ENCODE measurements at places on chromosomes 7 and 10.

DNA sequence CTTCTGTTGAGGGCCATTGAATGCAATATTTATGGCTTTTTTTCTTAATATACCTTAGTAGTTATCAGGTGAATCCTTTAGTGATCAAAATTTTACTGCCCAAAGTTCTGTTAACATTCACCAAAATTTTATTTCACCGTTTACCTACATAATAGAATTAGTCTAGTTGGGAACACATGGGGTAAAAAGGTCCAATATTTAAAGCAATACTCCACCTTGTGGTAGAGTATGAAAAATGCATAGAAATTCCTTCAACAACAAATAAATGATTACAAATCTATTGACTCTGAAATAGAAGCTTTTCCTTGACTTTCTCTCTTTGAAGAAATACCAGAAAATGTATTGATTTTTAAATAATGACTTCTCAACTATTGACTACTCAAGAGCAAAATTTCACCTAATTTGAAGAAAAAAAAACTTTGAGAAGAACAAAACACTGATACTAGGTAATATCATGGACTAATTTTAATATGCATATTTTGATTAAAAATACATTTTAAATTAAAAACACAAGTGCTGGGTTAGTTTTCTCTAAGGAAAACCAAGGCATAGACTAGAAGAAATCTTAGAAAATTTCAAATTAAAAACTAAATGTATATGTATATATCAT is 43.3 kb downstream of the POLR1F start:
- H3K4me1 ChIP-seq = no peaks in the 10 kb centered on the region
- H3K4me3 ChIP-seq = no peak overlapping the region
- H3K27me3 ChIP-seq = no peaks in the 10 kb centered on the region
- no peaks in the 10 kb centered on the region for H3K36me3 ChIP-seq

DNA sequence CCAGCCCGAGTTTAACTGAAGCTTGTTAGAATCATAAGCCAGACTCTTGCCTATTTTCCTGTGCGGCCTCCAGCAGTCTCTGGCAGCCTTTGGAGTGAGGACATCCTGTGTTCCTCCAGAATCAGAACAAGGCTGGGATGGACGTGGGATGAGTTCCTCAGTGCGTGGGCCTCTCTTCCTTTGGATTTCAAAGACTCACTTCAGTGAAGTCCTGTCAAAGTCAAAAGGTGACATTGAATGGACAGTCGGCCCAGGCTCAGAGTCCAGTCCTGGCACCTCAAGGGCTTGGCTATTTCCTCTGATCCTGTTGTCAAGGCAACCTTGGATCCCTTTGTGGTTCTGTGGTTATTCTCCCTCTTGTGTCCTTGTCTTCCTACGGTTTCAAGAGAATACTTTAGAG is 21.4 kb upstream of the SMC3 start:
- H3K36me3 ChIP-seq = no peaks in the 10 kb centered on the region
- DNase-seq = no peak
- H3K27ac ChIP-seq = no peak overlapping the region
- no peak overlapping the region for H3K4me3 ChIP-seq
- H3K27me3 ChIP-seq = no peaks in the 10 kb centered on the region
- no peaks in the 10 kb centered on the region for H3K4me1 ChIP-seq

DNA sequence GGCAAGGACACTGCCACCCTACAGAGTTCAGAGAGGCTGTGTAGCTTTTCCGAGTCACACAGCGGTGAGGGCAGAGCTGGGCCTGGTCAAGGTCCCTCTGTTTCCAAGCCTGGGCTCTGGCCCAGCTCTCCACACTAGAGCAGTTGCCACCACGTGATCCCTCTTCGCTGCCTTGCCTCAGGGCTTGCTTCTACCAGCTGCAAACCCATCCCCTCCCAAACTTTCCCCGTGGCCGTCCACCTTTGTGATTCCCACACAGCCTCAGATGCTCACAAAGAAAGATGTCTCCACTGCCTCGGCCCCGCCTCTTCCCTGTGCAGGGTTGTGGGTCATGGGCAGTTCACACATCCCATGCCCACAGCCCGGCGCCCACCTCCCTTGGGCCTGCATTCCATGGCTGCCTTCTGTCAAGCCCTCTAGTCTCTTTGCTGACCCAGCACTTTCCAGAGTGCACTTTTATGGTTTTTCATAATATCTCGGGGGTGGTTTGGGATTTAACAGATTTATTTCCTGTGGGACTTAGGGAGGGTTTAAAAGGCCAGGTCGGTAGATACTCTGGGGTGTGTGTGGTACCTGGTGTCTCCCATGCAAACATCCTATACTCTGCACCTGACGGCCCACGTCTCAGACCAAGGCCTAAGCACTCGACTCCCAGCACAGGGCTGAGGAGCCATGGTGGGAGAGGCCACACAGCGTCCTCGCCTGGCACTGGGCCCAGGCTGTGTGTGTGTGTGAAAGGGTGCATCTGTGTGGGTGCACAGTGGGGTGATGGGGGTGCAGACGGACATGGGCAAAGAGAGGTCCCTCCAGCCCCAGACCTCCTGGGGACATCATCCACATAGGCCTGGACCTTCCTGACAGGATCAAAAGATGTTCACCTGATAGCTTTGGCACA is 59.6 kb downstream of the PKD1L1 start:
- H3K27ac ChIP-seq = peak overlapping the region; percentile 26
- no peaks in the 10 kb centered on the region for H3K27me3 ChIP-seq

- no peak overlapping the region for H3K27ac ChIP-seq
- H3K36me3 ChIP-seq = no peaks in the 10 kb centered on the region
- H3K4me3 ChIP-seq = no peak overlapping the region
- DNase-seq = no peak
- H3K27me3 ChIP-seq = no peaks in the 10 kb centered on the region
- no peaks in the 10 kb centered on the region for H3K4me1 ChIP-seq
Observed at GRCh38 chr10:85362401-85362800, 1004.2 kb downstream of the GRID1 start.

GRCh38 chr10:114995468-114996247 is 57.7 kb downstream of the TRUB1 start:
- no peak overlapping the region for H3K4me3 ChIP-seq
- H3K4me1 ChIP-seq = no peaks in the 10 kb centered on the region
- H3K27ac ChIP-seq = no peak overlapping the region
- DNase-seq = no peak
- no peaks in the 10 kb centered on the region for H3K27me3 ChIP-seq

GRCh38 chr7:99379043-99379577 is 4.6 kb downstream of the ARPC1B start:
- H3K36me3 ChIP-seq = no peaks in the 10 kb centered on the region
- H3K27ac ChIP-seq = peak overlapping the region; percentile 87
- peak overlapping the region; percentile 7 for H3K4me3 ChIP-seq
- H3K4me1 ChIP-seq = peaks cover 32% of the 10 kb centered on the region

- no peak overlapping the region for H3K27ac ChIP-seq
- H3K36me3 ChIP-seq = no peaks in the 10 kb centered on the region
- DNase-seq = no peak
- peaks cover 9% of the 10 kb centered on the region for H3K4me1 ChIP-seq
- H3K4me3 ChIP-seq = no peak overlapping the region
- no peaks in the 10 kb centered on the region for H3K27me3 ChIP-seq
Observed at GRCh38 chr10:104299031-104299904, 30.3 kb downstream of the GSTO2 start.

DNA sequence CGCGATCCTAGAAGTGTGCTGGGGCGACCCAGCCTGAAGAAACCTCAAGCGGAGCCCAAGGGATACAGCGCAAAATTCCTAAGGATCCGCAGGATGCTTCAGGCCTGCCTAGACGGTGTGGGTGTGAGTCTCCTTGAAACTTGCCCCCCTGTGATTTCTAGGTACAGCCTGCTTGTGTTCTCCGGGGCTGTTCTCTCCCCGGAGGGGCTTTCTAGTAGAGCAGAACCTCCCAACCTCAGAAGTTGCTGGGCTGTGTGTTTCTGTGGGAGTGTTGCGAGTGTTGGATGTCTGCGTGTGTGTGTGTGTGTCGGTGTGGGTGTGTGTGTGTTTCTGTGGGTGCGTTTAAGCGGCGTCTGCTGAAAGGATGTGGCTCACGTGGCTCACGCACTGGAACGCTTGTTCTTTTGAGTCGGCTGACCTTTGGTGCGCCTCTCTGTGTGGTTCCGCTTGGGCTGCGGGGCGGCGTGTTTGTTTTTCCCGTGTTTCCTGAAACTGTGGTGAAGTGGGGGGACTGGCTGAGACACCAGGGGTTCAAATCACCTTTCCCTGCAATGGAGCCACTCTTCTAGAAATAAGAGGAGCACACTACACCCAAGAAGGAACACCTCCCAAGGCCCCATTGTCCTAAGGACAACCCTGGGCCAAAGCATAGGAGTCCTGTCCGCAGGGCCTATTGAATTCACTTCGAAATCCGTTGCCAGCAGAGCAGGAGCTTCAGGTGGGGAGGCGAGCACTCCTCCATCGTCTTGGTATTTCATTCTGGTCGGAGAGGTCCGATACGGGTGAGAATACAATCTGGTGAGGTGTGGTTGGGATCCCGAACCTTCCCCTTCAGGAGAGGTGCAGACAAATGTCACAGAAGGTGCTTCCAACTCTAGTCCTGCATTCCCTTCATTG is 25.1 kb upstream of the ZNF273 start:
- H3K27me3 ChIP-seq = no peaks in the 10 kb centered on the region
- H3K4me3 ChIP-seq = no peak overlapping the region
- no peak for DNase-seq
- H3K4me1 ChIP-seq = no peaks in the 10 kb centered on the region

GRCh38 chr10:28551086-28551485 is 18.2 kb downstream of the WAC start:
- no peaks in the 10 kb centered on the region for H3K36me3 ChIP-seq
- peaks cover 14% of the 10 kb centered on the region for H3K4me1 ChIP-seq
- no peak for DNase-seq
- H3K4me3 ChIP-seq = no peak overlapping the region
- H3K27me3 ChIP-seq = no peaks in the 10 kb centered on the region

DNA sequence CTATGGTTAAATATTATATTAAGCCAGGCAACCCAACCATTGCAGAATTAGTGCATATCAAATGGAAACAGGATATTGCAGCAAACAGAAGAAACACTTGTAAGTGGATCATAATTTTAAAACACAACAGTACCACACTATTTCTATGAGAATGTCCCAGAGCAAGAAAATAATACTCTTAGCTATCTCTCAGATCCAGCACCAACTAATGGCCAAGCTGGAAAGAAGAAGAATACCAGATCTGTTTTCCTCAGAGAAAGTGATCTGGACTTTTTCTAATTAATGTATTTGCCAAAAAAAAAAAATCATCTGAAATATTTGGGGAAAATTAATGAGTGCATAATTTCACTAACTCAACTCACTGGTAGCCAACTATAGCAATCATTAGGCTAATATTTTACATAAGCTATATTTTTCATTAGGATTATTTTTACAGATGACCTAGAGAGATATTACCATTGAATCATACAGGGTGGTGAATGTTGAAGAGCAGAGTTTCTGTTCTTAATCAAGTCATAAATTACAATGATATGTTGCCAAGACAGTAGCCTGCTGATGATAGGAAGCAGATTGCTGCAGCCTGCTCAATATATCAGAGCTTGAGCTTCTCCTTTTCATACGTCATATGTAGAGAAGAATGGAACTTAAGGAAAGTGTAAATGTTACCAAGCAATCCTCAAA is 995.4 kb upstream of the LRRN3 start:
- no peak overlapping the region for H3K4me3 ChIP-seq
- no peaks in the 10 kb centered on the region for H3K36me3 ChIP-seq
- no peaks in the 10 kb centered on the region for H3K4me1 ChIP-seq

GRCh38 chr7:91771921-91772815 is 108.3 kb downstream of the MTERF1 start:
- no peaks in the 10 kb centered on the region for H3K4me1 ChIP-seq
- no peaks in the 10 kb centered on the region for H3K27me3 ChIP-seq
- DNase-seq = no peak
- no peak overlapping the region for H3K27ac ChIP-seq
- no peak overlapping the region for H3K4me3 ChIP-seq

- no peak overlapping the region for H3K27ac ChIP-seq
- no peaks in the 10 kb centered on the region for H3K27me3 ChIP-seq
- DNase-seq = no peak
Observed at GRCh38 chr7:116223588-116223987, 13.2 kb downstream of the TES start.

DNA sequence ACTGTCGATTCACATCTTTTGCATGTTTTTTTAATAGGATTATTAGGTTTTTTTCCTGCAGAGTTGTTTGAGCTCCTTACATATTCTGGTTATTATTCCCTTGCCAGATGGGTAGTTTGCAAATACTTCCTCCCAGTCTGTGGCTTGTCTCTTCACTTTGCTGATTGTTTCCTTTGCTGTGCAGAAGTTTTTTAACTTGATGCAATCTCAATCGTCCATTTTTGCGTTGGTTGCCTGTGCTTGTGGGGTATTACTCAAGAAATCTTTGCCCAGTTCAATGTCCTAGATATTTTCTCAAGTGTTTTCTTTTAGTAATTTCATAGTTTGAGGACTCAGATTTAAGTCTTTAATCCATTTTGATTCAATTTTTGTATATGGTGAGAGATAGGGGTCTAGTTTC is 95.4 kb downstream of the TBXAS1 start:
- no peaks in the 10 kb centered on the region for H3K4me1 ChIP-seq
- no peaks in the 10 kb centered on the region for H3K27me3 ChIP-seq
- no peak overlapping the region for H3K4me3 ChIP-seq
- no peak overlapping the region for H3K27ac ChIP-seq

GRCh38 chr10:122128357-122128756 is 139.4 kb downstream of the TACC2 start:
- no peak overlapping the region for H3K4me3 ChIP-seq
- peaks cover 30% of the 10 kb centered on the region for H3K4me1 ChIP-seq
- peak overlapping the region; percentile 74 for H3K27ac ChIP-seq
- no peaks in the 10 kb centered on the region for H3K27me3 ChIP-seq
- peak; percentile 83 for DNase-seq
- no peaks in the 10 kb centered on the region for H3K36me3 ChIP-seq

- H3K36me3 ChIP-seq = no peaks in the 10 kb centered on the region
- H3K4me3 ChIP-seq = no peak overlapping the region
- no peak overlapping the region for H3K27ac ChIP-seq
- no peaks in the 10 kb centered on the region for H3K4me1 ChIP-seq
- DNase-seq = no peak
- peaks cover 69% of the 10 kb centered on the region for H3K27me3 ChIP-seq
Observed at GRCh38 chr7:156993925-156994235, 16.6 kb downstream of the MNX1 start.

GRCh38 chr10:125709553-125710474 is 9.7 kb upstream of the EDRF1 start:
- no peak overlapping the region for H3K4me3 ChIP-seq
- H3K36me3 ChIP-seq = no peaks in the 10 kb centered on the region
- no peaks in the 10 kb centered on the region for H3K27me3 ChIP-seq
- H3K27ac ChIP-seq = no peak overlapping the region

GRCh38 chr10:5404208-5405041 is at the start of gene TUBAL3:
TUBAL3 (minus strand) TSS chr10:5404828; CDS start chr10:5404792, 36 bp downstream.
- no peaks in the 10 kb centered on the region for H3K36me3 ChIP-seq
- no peak for DNase-seq
- H3K4me3 ChIP-seq = no peak within 1 kb of the TSS
- H3K27ac ChIP-seq = no peak within 1 kb of the TSS
- H3K4me1 ChIP-seq = no peaks in the 10 kb centered on the region
